CD4-positive, alpha-beta T cell treated with Interleukin-15 for 1 hour (primary cell): ENCODE measurements at places on chromosomes 12 and 14.

DNA sequence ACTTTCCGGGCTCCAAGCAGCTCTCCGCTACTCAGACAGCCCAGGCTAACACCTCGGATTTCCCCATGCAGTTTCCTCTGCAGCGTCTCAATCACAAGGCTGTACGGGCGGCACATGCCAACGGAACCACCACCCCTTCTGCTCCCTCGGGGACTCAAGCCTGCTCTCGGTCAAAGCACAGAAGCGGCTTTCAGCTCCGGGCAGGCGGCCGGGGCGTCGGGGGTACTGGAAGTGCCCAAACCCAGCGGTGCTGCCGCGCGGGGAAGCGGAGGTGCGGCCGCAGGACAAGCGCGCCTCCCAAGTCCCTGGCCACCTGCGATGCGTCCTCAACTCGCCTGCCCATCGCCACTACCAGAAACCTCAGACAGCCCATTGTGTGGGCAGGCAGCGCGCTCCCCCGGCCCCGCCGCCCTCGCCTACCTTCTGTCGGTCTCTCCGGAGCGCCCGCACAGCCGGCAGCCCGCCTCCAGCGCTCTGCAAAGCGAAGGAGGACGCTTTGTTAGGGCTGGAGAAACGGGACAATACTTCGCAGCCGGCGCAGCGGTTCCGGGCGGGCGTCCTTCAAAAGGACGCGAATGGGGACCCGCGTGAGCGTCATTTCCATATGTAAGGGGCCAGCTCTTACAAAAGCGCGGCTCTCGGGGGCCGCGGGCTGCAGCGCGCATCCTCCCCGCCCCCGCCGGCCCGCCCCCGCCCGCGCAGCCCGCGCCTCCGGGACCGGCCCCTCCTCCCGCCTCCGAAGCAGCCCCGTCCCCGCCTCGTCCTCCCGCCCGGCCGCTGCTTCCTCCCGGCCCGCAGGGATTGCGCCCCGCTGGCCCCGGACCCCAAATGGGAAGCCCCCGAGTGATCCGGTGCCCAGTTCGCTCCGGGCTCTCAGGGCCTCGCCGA, 674 bp downstream of the NIN start:
- peak; percentile 72 for DNase-seq

- no peak for DNase-seq
Observed at GRCh38 chr12:32423559-32423958, 24.2 kb downstream of the FGD4 start.

GRCh38 chr12:12958886-12959285, 6.9 kb upstream of the GPRC5D start:
- DNase-seq, result no peak

DNA sequence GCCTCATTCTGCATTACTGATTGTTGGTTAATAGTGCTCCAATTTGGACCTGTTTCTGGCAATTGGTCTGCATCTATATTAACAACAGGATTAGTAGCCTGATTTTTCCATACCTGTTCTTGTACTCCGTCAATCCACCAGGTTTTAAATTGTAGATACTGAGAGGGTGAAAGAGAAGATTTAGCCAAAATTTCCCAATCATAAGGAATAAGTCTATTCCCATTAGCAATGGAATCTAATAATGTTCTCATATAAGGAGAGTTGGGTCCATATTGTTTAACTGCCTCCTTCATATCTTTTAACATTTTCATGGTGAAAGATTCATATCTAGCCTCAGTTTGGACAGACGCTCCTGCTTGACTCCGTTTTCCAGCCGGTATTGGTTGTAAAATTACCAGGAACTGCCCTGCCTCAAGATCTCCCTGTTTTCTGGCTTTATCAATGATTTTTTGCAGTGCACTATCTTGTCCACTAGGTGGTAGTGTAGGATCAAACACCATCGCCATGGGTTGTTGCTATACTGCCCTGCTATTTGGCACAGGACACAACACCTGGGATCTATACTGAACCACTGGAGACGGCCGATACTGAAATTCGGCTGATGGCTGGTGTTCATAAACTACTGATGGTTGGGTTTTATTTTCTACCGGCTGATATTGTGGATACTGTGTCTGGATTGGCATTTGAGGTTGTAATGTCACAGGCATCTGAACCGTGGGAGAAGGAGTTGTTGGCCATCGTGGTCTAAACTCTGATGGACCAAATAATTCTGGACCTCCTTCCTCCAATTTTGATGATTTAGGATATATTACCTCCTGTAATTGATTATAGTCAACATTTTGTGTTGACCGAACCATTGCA, 25.2 kb downstream of the DHRS4L2 start:
- peak; percentile 47 for DNase-seq

- no peak for DNase-seq
Observed at GRCh38 chr12:46531059-46531785, 158.6 kb upstream of the SLC38A2 start.

DNA sequence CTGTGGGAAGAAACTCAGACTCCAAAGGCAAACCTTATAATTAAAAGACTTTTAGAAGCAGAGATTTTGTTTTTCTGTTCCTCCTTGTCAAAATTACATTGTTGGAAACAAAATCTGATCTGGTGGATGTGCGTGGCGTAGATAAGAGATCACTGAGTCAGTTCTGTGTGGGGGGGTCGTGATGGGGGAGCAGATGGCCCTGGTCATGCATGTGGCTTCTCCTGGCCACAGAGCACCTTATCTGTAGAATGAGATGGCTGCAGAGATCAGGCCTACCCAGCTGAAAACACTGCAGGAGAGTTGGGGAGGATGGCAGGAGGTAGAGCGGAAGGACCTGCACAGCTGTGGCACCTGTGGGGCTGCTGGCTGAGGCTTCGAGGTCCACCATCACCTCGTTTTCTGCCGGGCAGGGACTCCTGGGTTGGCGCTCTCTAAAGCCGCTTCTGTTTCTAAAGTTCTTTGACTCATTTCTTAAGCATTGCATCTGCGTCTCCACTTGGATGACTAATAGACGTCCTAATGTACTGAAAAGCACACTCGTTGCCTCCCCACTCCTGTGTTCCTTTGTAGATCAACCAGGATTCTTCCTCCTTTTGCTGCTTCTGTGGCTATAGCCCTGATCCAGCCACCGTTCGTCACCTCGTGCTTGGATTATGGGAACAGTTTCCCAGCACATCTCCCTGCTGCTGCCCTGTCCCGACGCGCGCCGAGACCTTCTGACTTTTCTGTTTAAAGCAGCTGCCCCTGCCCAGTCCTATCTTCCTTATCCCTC, 93.4 kb downstream of the TSPAN9 start:
- no peak for DNase-seq

DNA sequence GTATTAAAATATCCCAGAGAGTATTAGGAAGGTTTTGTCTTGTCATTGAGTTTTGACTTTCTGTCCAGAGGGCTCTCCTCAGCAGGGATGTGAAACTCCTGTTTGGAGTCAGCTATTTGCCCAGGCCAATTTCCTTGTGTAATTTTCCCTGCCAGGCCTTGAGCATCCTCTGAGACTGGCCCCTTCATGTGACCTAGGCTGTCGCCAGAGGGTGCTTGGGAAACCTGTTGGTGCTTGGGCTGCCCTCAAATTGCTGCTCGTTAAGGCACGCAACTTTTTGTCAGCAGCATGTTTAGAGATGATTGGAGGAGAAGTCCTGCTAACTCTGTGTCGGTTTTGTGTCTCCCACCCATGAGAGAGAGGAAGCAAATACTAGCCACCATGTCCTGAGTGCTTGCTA, 39.1 kb downstream of the IQSEC3 start:
- no peak for DNase-seq

DNA sequence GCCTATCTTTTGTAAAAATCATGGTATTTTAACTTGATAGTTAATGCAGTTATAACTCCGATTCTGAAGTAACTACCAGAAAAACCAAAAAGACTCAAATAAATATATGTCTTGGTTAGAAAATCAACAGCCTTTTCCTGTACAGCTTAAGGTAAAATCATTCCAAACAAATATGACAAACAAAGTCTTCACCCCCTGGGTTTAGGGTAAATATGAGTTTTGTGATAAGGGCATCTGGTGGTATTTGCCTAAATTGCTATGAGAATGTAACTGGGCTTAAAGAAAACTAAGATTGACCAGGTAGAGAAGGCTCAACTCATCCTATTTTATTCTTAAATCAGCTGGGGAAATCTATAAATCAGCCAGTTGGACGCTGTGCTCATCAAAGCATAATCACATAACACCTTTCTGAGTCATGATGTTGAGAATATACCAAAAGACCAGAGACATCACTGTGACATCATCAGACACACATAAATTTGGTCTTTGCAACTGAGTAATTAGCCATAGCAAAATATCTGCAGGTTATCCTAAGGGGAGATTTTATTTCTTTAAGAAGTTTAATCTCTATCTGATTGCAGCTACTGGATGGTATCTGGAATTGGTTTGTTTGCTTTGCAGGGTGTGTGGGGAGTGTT, 133.9 kb downstream of the STXBP6 start:
- no peak for DNase-seq

- no peak for DNase-seq
Observed at GRCh38 chr12:29782285-29782870, 1.4 kb downstream of the TMTC1 start.

- no peak for DNase-seq
Observed at GRCh38 chr12:68176257-68176656, 16.7 kb upstream of the IFNG start.
